ENCODE measurements at places on chromosomes 4 and X.
A peak's percentile ranks its signal among the peaks of the same experiment; 100 is the strongest.

DNA sequence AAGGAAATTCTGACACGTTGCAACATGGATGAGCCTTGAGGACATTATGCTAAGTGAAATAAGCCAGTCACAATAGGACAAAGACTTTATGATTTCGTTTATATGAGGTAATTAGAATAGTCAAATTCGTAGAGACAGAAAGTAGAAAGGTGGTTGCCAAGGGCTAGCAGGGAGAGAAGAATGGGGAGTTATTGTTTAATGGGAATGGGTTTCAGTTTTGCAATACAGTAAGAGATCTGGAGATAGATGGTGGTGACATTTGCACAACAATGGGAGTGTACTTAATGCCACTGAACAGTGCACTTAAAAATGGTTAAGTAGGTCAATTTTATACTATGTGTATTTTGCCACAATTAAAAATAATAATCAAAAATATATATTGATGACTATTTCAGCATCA lies 43.4 kb upstream of the TMEM154 start:
- no peak for DNase-seq

GRCh38 chr4:89316931-89317366 lies 9.3 kb upstream of the GPRIN3 start:
- DNase-seq = no peak

GRCh38 chrX:53678667-53679066 lies 7.9 kb downstream of the HUWE1 start:
- peak; percentile 20 for DNase-seq

DNA sequence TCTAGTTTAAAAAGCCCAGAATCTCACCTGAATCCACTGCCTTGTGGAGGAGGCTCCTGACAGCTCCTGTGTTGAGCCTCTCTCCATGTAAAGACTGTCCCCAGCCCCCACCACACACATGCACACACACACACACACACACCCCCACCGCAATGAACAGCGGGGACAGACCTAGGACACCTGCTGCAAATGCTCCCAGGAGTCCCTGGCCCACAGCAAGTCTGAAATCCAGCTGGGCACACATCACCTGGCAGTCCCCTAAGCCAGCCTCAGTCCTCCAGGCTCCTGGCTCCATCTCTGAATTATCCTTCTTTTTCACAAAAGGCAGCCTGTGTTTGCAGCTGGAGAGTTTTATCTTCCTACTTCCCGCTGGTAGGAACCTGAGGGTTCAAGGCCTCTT lies 6.6 kb upstream of the FAM53A start:
- DNase-seq = no peak

GRCh38 chrX:118207831-118208453 lies 91.3 kb upstream of the KLHL13 start:
- DNase-seq = no peak
